ENCODE measurements at places on chromosomes 5 and 9.

- DNase-seq: no peak
These were observed 420.9 kb upstream of the SGCD start for GRCh38 chr5:155906046-155906445.

DNA sequence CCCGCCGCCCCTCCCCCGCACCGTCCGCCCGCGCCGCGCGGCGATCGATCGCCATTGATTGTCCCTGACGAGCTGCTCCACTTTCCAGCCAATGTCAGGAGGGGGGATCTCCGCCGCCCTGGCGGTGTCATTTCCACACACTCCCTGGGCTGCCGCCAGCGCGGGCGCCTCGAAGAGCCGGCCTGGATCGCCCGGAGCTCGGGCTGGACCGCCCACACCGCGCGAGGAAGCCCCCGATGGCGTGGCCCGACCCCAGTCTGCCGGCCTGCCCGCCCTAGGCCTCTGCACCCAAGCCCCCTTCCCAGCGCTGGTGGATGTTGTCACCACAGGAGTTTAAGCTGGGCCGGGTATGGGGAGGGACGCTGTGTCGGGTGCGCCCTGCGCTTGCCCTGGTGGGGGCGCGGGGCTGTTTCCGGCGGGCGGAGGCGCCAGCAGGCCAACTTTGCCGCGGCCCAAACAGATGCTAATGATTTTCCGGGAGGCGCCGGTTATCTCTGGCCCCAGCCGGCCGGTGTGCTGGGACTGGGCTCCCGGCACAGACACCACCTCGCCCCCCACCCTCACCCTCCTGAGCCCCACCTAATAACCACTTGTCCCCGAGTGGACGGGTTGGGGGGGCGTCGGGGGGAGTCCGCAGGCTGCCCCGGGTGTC is 10.6 kb upstream of the CXXC5 start:
- DNase-seq: peak; percentile 83

DNA sequence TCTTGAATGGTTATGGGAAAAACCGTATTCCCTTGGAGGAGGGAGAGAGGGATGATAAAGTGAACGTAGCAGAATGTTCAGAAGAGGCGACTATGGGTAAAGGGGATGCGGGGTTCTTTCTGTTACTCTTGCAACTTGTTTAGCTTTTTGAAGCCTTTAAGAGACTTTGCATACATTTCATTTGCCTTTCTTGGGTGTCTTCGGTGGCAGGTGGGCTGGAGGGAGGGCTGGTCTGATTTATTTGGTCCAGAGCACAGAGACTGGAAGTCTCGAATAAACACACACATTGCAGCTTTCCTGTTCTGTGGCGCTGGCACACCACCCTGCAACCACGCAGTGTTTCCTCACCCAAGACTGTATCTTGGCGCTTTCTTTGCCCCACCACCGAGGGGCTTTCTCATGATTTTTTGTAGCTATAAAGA is 23.2 kb downstream of the TTF1 start:
- no peak for DNase-seq

- no peak for DNase-seq
These were observed 35.5 kb upstream of the CDKN2B start for GRCh38 chr9:22044583-22044982.

DNA sequence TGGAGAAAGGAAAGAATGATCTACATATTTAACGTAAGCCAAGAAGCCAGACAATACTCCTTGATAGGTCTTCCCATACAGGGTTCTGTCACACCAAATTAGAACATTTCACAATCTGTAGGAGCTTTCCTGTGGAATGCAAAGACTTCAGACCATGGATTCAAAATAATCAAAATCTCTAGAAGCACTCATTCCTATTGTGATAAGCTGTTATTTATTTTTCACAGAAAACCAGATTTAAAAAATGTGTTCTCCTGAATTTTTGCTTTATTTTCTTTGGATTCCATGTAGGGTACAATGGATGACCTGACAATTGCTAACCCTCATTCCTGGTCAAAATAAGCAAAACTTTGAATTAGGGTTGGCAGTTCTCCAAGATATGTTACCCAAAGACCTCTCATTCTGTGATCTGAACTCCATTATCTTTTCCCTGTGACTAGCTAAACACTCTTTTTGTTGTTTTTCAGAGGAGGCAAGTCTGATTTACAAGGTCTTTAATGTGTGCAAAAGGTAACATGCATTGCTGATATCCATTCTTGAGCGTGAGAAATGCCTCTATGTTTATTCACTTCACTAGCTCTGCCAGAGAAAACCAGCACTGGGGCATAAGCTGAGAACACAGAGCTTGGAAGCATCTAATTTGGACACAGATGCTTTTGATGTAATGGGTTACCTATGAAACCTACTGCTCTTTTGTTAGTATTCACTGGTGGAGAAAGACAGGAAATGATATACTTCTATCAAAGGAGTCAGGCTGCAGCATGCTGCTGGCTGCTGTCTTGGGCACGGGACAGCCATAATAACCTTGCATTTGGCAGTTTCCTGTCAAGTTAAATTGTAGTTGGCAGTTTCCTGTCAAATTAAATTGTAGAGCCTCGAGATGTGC is 31.4 kb downstream of the ACTBL2 start:
- no peak for DNase-seq

- no peak for DNase-seq
These were observed 18.3 kb upstream of the NEK6 start for GRCh38 chr9:124239249-124240073.

DNA sequence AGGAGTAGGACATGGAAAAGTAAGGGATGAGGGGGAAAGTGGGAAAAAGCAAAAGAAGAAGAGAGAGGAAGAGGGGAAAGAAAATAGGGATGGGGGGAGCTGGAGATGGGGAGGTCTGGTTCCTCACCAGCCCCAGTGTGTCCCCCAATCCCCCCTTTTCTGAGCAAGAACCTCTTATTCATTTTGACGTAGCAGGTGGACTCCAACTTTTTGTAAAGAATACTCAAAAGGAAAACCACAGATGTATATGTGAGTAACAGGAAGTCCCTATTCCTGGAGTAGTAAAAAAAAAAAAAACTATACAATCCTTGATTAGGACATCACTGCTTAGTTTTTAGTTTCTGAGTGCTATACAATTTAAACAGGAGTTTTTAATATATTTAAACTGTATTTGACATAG is 3.9 kb upstream of the CFAP95 start:
- no peak for DNase-seq

- DNase-seq: no peak
These were observed 130.1 kb downstream of the MRPL36 start for GRCh38 chr5:1669276-1670155.

DNA sequence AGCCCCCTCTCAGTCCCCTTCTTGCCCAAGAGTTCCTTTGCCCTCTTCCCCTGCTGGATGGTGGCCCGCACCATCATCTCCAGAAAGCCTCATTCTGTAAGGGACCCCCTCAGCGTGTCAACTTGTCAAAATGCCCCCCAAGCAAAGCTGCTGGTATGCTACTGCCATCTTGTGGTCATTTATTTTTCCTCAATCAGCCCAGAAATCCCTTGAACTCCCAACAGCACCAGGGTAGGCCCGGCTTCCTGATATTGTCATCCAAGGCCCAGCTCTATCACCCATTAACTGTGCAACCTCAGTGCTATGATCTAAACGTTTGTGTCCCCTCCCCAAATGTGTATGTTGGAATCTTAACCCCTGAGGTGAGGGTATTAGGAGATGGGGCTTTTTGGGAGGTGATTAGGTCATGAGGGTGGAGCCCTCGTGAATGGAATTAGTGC is 53.2 kb upstream of the FBXW11 start:
- no peak for DNase-seq

DNA sequence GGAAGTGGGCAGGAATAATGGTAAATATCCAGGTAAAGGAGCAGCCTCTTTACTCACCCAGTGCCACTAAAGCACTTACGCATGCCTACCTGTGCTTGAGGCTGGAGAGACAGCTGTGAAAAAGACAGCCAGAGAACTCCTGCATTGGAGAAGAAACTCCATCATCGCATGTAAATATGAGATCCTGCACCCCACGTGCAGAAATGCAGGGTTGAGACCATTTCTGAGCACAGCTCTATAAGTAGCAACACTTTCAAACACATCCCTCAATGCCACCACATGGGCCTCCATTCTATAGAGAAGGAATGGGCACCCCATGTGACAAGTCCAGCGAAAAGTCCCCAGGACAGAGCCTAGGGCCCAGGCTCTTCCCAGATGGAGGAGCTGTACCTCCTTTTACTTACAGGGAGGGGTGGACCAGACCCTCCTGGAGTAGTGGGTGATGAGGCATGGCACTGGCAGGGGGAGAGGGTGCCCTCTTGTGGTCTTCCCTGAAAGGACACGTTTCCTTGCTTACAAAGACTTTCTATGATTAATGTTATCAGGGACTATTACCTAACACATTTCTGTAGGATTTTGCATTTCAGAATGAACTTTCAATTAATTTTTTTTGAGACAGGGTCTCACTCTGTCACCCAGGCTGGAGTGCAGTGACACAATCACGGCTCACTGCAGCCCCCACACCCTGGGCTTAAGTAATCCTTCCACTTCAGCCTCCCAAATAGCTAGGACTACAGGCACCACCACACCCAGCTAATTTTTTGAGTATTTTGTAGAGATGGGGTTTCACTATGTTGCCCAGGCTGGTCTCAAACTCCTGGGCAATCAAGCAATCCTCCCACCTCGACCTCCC is 55.3 kb upstream of the IL17B start:
- DNase-seq: peak; percentile 45

DNA sequence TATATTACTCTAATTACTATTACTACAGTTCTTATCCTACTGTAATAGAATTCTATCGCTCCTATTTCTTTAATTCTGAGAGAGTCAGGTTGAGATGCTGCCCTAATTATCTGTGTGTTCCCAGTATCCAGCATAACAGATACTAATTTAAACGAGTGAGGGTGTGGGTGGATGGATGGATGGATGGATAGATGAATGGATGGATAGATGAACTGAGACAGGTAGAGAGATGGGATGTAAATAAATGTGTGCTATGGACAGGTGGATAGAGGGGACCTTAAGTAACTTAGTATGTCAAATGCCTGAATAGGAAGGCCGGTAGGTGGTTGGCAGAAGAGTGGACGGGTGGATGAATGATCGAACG is 143.6 kb upstream of the ADRA1B start:
- no peak for DNase-seq

GRCh38 chr9:31908158-31908890 is 476.1 kb upstream of the ACO1 start:
- no peak for DNase-seq

GRCh38 chr5:74686962-74687751 is 2.1 kb downstream of the HEXB start:
- DNase-seq: no peak

GRCh38 chr5:34657274-34657921 is 1.3 kb downstream of the RAI14 start:
- peak; percentile 11 for DNase-seq

- DNase-seq: no peak
These were observed 3.7 kb downstream of the TLN1 start for GRCh38 chr9:35728041-35728971.

DNA sequence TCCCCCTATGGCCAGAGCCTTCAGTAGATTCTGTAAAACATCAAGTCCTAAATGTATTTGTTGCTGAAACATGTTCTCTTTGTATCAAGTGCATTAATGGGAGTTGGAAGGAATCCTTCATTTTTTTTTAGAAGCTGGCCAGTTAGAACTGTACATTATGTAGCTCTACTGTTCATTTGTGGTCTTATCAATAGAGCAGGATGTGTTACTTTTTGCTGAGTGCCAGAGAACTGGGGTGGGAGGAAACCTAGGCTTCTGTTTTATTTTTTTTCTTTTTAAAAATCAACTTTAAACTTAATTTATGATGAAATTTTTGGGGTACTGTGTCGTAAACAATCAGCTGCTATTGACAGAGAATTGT is 5.1 kb downstream of the PIP5K1B start:
- no peak for DNase-seq

GRCh38 chr9:132776268-132776667 is 101.8 kb downstream of the AK8 start:
- no peak for DNase-seq

DNA sequence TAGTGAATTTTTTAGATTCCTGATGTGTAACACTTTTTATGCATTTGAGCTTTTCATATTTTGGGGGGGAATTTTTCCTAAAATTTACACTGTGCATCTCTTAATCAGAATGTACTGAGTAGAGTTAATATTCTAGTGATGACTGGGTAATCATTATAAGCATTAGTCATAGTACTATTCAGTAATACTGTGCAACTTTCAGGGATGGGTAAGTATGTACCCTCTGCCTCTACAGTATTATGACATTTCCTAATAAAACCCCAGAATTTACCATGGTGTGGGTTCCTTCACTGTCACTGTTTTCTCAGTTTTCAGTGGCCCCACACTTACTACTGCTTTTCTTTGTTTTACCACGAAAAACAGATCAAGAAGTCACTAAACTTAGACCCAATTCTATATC is 2.8 kb upstream of the CMYA5 start:
- DNase-seq: no peak

DNA sequence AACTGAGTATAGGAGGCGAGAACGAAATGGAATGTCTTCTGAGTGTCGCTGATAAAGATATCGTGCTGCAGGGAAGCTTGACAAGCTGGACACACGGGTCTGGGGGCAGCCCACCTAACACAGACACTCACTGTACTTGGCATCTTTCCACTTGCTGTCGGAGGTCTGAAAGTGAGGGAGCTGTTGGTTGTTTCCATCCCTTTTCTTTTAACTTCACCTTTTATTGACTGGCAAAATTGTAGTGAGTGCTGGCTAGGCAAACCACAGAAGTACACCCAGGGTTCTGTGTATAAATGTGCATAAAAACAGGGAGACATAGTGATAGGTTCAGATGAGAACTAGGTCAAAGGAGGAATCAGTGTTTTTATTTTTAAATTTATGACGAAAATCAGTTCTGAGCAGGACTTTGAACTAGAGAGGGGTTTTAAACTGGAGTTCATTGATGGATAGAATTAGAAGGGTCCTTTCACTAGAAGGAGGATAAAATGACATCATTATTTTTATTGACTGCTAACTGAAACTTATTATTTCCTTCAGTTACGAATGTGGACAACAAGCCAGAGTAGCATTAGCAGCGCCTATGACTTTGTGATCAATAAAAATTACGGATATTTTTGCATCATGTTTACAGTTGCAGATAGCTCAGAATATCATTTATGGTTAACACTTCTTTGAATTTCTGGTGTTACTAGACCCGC is 817 bp downstream of the GAPVD1 start:
- DNase-seq: no peak

DNA sequence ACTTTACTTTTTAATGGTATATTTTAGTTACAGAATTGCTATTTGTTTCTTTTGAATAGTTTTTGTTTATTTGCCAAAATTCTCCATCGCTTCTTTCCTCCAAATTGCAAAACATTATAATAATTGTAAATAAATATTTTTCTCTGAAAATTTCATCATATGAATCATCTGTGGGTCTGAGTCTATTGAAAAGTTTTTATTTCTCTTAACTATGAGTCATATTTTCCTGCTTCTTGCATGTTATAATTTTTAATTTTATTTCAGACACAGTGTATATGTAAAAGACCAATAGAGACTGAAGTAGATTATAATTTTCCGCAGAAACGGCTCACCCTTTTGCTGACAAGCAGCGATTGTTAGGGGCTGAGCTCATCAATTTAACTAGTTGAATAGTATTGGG is 279.1 kb upstream of the IL12B start:
- DNase-seq: no peak

- no peak for DNase-seq
These were observed 14.4 kb downstream of the NINJ1 start for GRCh38 chr9:93119703-93119952.

- DNase-seq: peak; percentile 96
These were observed 7.9 kb upstream of the PSD2 start for GRCh38 chr5:139787568-139788293.

GRCh38 chr5:67211926-67212325 is 15.3 kb upstream of the CD180 start:
- DNase-seq: no peak

- DNase-seq: no peak
These were observed 32.0 kb downstream of the CKMT2 start for GRCh38 chr5:81265101-81265500.

Data from progenitor cell of endocrine pancreas (in vitro differentiated cells).